ENCODE measurements at places on chromosomes 2 and 18.
A peak's percentile ranks its signal among the peaks of the same experiment; 100 is the strongest.

DNA sequence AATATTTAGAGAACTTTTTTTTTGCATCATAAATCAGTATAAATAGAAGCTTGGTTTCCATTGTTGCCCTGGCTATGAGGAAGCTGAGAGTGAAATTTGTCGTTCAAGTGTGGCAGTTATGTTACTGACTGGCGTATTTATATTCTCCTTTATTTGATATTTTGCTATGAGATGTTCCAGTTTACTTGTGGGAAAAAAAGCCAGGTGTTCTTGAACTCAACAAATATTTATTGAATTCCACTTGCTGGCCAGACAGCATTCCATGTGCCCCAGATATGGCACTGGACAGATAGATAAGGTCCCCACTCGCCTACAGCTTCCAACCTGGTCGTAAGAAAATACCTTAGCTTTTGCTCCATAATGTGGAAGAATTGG is 44.7 kb downstream of the NEDD4L start:
- no peaks in the 10 kb centered on the region for H3K36me3 ChIP-seq
- DNase-seq = no peak
- no peaks in the 10 kb centered on the region for H3K4me1 ChIP-seq
- H3K27ac ChIP-seq = no peak overlapping the region
- no peak overlapping the region for H3K4me3 ChIP-seq
- H3K27me3 ChIP-seq = no peaks in the 10 kb centered on the region

GRCh38 chr2:69525261-69525660 is 88.0 kb upstream of the NFU1 start:
- peaks cover 4% of the 10 kb centered on the region for H3K36me3 ChIP-seq
- no peak for DNase-seq
- H3K27me3 ChIP-seq = no peaks in the 10 kb centered on the region
- H3K4me1 ChIP-seq = no peaks in the 10 kb centered on the region

DNA sequence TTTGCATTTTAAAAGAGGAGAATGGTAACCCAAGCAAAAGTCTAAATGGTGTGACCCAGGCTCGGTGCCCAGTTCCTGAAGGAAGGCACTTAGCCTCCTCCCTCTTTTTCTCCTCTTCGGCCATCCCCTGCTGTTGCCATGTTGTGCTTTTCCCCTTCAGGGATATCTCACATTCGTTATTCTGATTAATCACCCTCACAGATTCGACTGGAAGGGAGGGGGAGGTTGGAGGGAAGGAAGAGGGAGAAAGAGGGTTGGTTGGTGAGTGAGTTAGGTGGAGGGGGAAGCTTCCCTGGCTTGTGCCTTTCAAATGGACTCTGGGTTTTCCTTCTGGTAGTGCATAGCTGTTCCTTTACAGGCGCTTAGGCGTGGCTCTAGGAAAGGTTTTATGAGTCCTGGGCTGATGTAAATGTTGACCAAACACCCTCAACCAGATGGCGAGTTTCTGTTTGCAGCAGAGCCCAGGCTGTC is 39.0 kb upstream of the LYPD6B start:
- no peaks in the 10 kb centered on the region for H3K27me3 ChIP-seq
- H3K4me1 ChIP-seq = no peaks in the 10 kb centered on the region
- H3K4me3 ChIP-seq = no peak overlapping the region

- DNase-seq = no peak
- no peak overlapping the region for H3K27ac ChIP-seq
- H3K4me3 ChIP-seq = no peak overlapping the region
- H3K27me3 ChIP-seq = no peaks in the 10 kb centered on the region
- no peaks in the 10 kb centered on the region for H3K36me3 ChIP-seq
Observed at GRCh38 chr2:18132697-18133096, 254.2 kb downstream of the KCNS3 start.

GRCh38 chr18:62505669-62506494 is 16.9 kb upstream of the ZCCHC2 start:
- DNase-seq = no peak
- H3K27ac ChIP-seq = peak overlapping the region; percentile 55
- H3K27me3 ChIP-seq = no peaks in the 10 kb centered on the region
- H3K4me3 ChIP-seq = peak overlapping the region; percentile 21
- H3K4me1 ChIP-seq = peaks cover 5% of the 10 kb centered on the region

DNA sequence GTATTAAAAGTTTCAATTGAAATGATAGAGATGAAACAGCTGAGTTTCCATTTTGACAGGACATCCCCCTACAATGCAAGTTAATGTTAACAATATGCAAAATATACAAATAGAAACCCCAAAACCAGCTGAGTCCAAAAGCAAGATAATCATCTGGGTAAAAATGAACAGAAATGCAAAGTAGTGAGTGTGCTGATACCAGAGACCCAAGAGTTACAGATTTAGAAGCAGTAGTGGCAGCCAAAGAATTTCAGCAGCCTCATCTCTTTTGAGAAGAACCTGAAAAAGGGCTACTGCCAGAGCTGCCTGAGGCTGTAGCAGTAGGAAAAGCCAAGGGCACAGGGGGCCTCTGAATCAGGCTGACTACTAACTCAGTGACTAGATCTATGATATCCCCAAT is 82.6 kb downstream of the THADA start:
- H3K36me3 ChIP-seq = peaks cover 5% of the 10 kb centered on the region
- peak overlapping the region; percentile 21 for H3K27ac ChIP-seq
- H3K4me1 ChIP-seq = peaks cover 43% of the 10 kb centered on the region
- H3K4me3 ChIP-seq = no peak overlapping the region
- no peaks in the 10 kb centered on the region for H3K27me3 ChIP-seq
- DNase-seq = no peak

DNA sequence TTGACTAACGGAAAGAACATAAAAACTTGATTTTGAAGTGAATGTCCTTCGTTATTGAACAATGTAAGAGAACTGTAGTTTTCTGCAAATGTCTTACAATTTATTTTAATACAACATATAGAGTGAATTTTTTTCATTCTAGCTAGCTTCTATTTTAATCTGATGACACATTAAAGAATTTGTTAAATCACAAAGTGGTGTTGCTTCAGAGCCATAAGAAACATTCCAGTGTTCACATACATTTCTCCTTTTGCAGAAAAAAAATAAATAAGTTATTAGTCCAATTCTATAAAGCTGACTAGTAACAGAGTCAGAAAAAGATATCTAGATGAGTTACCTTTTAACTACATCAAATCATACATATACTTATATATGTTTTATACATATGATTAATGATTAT is 914.3 kb upstream of the SLC39A10 start:
- H3K4me3 ChIP-seq = no peak overlapping the region
- no peak overlapping the region for H3K27ac ChIP-seq
- H3K4me1 ChIP-seq = no peaks in the 10 kb centered on the region
- no peaks in the 10 kb centered on the region for H3K36me3 ChIP-seq
- DNase-seq = no peak

GRCh38 chr2:1910592-1911246 is 166.4 kb upstream of the PXDN start:
- no peak overlapping the region for H3K27ac ChIP-seq
- H3K36me3 ChIP-seq = no peaks in the 10 kb centered on the region
- no peaks in the 10 kb centered on the region for H3K4me1 ChIP-seq
- no peaks in the 10 kb centered on the region for H3K27me3 ChIP-seq
- H3K4me3 ChIP-seq = no peak overlapping the region

GRCh38 chr2:12363138-12363537 is 353.6 kb upstream of the TRIB2 start:
- H3K27ac ChIP-seq = no peak overlapping the region
- no peaks in the 10 kb centered on the region for H3K36me3 ChIP-seq
- H3K4me3 ChIP-seq = no peak overlapping the region
- H3K27me3 ChIP-seq = no peaks in the 10 kb centered on the region
- no peak for DNase-seq

- H3K27ac ChIP-seq = no peak overlapping the region
- no peaks in the 10 kb centered on the region for H3K4me1 ChIP-seq
- H3K27me3 ChIP-seq = peaks cover 4% of the 10 kb centered on the region
- no peak overlapping the region for H3K4me3 ChIP-seq
- no peaks in the 10 kb centered on the region for H3K36me3 ChIP-seq
Observed at GRCh38 chr2:132419941-132420340, 3.3 kb downstream of the GPR39 start.

- H3K4me3 ChIP-seq = peak overlapping the region; percentile 70
- peaks cover 58% of the 10 kb centered on the region for H3K4me1 ChIP-seq
- H3K36me3 ChIP-seq = no peaks in the 10 kb centered on the region
- H3K27me3 ChIP-seq = peaks cover 9% of the 10 kb centered on the region
Observed at GRCh38 chr18:22170421-22171257, 1.2 kb downstream of the GATA6 start.

DNA sequence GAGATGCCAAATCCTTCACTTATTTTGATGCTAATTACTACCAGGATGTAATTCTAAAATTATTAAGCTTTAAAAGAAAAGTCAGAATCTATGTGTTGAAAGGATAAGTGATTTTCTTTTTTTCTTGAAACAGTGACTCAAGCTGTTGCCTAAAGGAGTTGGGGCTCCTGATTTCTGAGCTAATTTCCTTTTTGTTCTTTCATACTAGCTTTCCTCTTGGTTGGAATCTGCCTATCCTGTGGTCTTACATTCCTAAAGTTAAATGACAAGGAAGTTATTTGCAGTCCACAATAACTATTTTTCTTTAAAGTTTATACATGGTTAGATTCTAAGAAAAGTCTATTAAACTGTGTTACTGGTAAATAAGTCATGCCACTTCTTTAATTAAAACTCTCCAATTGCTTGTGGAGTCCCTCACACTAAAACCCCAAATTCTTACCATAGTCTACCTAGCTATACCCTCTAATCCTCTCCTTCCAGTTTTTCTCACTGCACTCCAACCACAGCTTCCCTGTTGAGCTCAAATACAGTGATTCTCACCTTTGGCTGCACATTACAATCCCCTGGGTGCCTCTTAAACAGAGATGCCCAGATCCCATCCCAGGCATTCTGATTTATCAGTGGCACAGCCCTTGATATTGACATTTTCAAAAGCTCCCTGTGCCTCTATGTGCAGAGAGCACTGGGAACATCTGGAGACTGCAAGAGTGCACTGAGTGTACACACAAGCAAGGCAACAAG is 63.3 kb upstream of the EFEMP1 start:
- no peaks in the 10 kb centered on the region for H3K4me1 ChIP-seq
- H3K27me3 ChIP-seq = no peaks in the 10 kb centered on the region
- H3K27ac ChIP-seq = no peak overlapping the region
- DNase-seq = no peak
- H3K36me3 ChIP-seq = no peaks in the 10 kb centered on the region

- no peak overlapping the region for H3K4me3 ChIP-seq
- no peaks in the 10 kb centered on the region for H3K27me3 ChIP-seq
- no peaks in the 10 kb centered on the region for H3K4me1 ChIP-seq
- no peak overlapping the region for H3K27ac ChIP-seq
Observed at GRCh38 chr18:40855661-40856060, 1099.4 kb upstream of the PIK3C3 start.

DNA sequence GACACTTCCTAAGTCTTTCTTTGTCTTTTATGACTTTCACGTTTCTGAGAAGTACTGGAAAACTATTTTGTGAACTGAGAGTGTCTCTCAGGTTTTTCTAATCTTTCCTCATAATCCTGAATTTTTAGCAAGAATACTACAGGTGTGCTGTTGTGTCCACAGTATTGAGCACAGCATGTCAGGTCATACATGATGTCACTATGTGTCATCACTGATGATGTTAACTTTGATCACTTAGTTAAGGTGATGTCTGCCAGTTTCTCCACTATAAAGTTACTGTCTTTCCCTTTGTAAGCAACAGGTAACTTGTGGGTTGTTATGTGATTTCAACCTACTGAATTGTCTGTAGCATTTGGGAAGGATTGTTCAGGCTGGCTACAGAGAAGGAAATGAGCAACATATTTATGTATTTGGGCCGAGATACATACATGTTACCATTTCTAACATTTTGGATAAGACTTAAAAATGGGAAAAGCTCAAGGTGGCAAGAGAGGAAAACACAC is 11.1 kb downstream of the MATN3 start:
- no peak for DNase-seq
- no peaks in the 10 kb centered on the region for H3K4me1 ChIP-seq
- no peak overlapping the region for H3K27ac ChIP-seq
- no peaks in the 10 kb centered on the region for H3K36me3 ChIP-seq

DNA sequence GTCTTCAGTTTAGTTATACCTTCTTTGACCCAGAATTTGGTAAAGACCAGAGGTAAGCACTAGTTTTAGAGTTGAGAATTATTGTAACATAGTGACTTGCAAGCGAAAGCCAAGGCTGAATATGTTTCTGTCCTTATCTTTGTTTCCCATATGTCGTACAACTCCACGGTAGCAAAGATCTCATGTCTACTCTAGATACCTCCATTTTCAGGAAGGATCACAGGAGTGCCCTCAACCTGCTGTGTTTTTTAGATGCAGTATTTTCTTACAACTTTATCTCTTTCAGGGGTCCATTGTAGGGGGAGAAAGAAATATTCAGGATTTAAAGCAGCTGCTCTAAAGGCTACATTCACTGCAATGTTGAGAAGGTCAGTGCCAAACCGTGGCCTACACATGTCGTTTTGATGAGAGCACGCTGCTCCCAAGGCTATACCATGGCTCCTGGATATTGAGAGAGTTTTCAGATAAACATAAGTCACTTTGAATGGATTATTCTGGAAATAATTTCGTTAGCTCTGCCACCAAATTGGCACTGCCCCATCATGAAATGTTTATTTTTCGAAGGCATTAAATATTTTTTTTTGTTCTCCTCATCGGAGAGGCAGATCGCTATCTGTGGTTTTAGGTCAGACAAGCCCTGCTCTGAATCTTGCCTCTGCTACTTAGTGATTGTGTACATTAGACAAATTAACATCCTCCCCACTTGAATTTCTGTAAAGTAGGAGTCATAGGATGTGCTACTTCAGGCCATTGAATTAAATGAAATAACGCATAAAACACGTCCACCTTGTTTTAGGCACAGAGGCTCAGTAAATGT is 2.1 kb downstream of the RHBDD1 start:
- H3K4me1 ChIP-seq = peaks cover 15% of the 10 kb centered on the region
- H3K4me3 ChIP-seq = no peak overlapping the region
- no peaks in the 10 kb centered on the region for H3K27me3 ChIP-seq
- H3K36me3 ChIP-seq = no peaks in the 10 kb centered on the region
- no peak overlapping the region for H3K27ac ChIP-seq

DNA sequence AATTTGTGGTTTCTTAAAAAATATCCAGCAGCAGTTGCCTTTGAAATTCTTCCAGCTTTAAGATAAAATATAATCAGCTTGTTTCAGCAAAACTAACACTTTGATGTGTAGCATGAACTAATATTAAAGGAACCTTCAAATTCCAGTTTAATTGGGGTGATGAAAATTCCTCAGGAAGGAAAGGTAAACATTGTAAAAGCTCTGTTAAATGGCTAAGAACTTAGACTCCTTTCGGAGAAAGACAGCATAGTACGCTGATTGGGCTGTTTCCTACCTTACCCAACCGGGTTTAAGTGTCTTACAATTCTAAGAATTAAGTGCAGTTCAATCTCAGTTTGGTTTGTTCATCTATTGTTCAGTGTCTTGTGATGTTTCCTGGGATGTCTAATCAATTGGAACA is 108.3 kb downstream of the CDH7 start:
- DNase-seq = no peak
- H3K4me3 ChIP-seq = no peak overlapping the region
- H3K27me3 ChIP-seq = no peaks in the 10 kb centered on the region
- H3K36me3 ChIP-seq = no peaks in the 10 kb centered on the region

DNA sequence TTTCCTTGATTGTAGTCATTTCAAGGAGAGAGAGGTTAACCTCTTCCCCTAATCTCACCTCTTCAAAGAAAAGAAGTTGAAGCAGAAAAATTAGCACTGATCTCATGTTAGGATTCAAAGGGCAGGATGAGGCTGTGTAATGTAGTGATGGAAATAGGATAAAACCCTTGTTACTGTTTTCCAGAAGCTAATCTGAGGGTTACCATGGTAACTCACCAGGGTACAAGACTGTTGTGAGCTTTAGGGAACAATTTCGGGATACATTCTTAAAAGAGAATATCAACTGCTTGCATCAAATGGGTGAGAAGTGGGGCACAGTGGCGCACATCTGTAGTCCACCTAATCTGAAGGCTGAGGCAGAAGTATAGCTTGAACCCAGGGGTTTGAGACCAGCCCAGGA is 64.9 kb upstream of the SLC39A10 start:
- no peaks in the 10 kb centered on the region for H3K27me3 ChIP-seq
- H3K4me3 ChIP-seq = no peak overlapping the region
- H3K4me1 ChIP-seq = no peaks in the 10 kb centered on the region

Measured in tibial nerve (tissue), 4 donors.